Occipital lobe (tissue), 3 donors: ENCODE measurements at places on chromosomes 3 and 15. TPM values are rescaled to one million over a fixed set of nuclear protein-coding genes. Genes with fewer than 3 reads are reported as not detected.

ATP2B2 gene
- 79.5 TPM for total RNA-seq

PLXND1 gene
- total RNA-seq = 14.3 TPM

TGM4 gene
- total RNA-seq = not detected

LYZL4 gene
- total RNA-seq = not detected

GALNT15 gene
- 2.0 TPM for total RNA-seq

IL5RA gene
- 0.78 TPM for total RNA-seq

CDHR4 gene
- total RNA-seq = not detected

TBL1XR1 gene
- total RNA-seq = 358 TPM

LIPC gene
- 0.16 TPM for total RNA-seq

NSUN3 gene
- total RNA-seq = 43.0 TPM

UCN2 gene
- not detected for total RNA-seq

TUSC7 gene
- total RNA-seq = not detected

CAPN3 gene
- 1.1 TPM for total RNA-seq

SPSB4 gene
- total RNA-seq = 8.3 TPM

TRIP4 gene
- 14.0 TPM for total RNA-seq

LZTFL1 gene
- total RNA-seq = 26.5 TPM

CKMT1B gene
- total RNA-seq = 6.7 TPM

POLG gene
- 38.4 TPM for total RNA-seq

TP63 gene
- 0.16 TPM for total RNA-seq

IFT122 gene
- 23.7 TPM for total RNA-seq

SAMMSON gene
- 0.47 TPM for total RNA-seq

SEMA7A gene
- total RNA-seq = 51.5 TPM

EAF1 gene
- total RNA-seq = 30.7 TPM

CDCP1 gene
- 0.62 TPM for total RNA-seq

PLD1 gene
- total RNA-seq = 6.6 TPM

CGNL1 gene
- 5.3 TPM for total RNA-seq

SMAD6 gene
- total RNA-seq = 1.9 TPM

IQCF6 gene
- not detected for total RNA-seq

AAGAB gene
- total RNA-seq = 29.9 TPM

LRRC34 gene
- total RNA-seq = 8.1 TPM

IL16 gene
- 0.62 TPM for total RNA-seq

STRC gene
- 0.47 TPM for total RNA-seq

PLA1A gene
- total RNA-seq = not detected

SLC28A2 gene
- not detected for total RNA-seq
